ENCODE measurements at places on chromosomes 11 and 22.
A peak's percentile ranks its signal among the peaks of the same experiment; 100 is the strongest.

DNA sequence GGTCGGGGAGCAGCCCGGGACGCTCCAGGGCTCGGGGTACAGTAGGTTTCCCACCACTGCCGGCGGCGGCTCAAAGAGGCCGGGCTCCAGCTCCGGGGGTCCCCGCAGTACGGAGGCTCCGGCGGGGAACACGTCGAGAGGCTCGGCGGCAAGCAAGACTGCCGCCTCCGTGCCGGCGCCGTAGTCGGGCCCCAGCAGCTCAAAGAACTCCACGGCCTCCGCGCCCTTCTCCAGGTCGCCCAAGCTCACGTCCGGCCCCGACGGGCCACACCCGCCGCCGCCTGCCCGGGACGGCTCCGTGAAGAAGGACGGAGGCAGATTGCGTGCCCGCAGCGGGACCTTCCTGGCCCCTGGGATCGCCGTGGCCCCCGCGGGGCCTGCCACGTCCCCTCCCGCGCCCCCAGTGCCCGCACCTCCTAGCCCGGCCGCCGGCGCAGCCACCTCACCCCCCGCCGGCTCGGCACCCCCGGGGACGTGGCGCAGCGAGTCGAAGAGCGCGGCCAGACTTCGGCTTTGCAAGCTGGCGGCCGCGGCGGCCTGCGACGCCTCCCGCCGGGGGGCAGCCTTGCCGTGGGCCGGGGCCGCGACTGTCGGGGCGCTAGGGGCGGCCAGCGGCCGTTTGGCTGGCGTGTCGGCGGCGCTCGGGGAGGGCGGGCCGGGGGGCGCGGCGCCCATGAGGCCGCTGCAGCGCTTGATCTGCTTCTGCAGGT, 775 bp downstream of the FAM181B start:
- DNase-seq = no peak

DNA sequence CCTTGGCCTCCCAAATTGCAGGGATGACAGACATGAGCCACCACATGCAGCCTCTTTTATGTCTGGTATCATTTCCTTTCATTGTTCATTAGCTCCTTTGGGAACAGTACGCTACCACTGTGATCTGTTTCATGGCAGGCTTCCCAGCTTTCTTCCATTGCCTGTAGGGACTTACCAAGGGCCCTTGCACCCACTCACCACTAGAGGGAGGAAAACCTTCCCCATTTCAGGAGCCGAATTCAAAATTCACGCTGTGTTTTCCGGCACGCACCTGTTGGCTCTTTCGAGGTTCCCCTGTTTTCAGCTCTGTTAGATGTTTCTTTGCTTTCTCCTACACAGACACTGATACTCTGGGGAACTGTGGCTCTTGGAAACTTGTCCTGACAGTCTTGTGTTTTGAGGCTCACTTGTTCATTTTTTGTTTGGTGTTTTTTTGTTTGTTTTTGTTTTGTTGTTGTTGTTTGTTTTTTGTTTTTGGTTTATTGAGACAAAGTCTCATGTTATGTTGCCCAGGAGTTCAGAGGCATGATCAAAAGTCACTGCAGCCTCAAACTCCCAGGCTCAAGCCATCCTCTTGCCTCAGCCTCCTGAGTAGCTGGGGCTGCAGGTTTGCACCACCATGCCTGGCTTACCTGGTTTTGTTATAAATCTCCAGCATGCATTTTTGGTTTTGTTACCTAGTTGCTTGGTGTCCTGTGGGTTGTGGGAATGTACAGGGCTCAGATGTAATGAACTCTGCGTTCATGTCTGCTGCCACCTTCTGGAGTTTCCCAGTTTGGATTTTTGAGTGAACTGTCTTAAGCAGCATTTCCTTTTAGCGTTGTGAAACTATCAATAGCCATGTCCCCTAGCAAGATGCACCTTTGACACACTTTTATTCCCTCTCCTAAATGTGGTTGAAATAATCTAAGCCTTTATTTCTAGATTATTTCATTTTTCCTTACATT, 2.3 kb downstream of the KRTAP5-11 start:
- DNase-seq = peak; percentile 43

DNA sequence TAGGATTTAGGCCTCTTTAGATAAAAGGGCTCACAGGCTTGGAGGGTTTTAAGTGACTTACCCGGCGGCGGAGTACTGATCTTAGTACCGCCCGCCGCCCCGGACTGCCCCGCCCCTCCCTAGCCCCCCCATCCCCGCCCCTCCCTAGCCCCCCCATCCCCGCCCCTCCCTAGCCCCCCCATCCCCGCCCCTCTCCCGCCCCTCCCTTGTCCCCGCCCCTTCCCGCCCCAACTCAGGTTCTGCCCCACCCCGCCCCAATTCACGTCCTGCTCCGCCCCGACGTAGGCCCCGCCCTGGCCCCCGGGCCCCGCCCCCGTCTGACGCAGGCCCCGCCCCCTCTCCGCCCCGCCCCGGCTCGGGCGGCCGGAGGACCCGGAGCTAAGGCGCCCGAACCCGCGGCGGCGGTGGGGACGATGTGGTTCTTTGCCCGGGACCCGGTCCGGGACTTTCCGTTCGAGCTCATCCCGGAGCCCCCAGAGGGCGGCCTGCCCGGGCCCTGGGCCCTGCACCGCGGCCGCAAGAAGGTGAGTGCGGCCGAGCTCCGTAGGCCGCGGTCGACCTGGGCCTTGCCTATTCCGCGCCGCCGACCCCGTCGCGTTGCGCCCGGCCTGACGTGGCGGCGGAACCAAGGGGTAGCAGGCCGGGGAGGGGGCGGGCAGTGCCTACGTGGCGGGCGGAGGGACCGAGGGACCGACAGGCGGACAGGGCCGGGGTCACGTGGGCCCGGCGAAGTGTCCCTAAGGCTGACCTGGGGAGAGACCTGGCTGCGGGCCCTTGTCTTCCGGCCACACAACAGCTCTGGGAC, at the start of gene SCYL1:
SCYL1 (plus strand) TSS at position 343 of the 805 bp plus-strand sequence; CDS start at position 414, 71 bp downstream.
- DNase-seq = peak; percentile 87

- no peak for DNase-seq
Measured at GRCh38 chr22:44648821-44649565, 53.0 kb upstream of the PRR5 start.

DNA sequence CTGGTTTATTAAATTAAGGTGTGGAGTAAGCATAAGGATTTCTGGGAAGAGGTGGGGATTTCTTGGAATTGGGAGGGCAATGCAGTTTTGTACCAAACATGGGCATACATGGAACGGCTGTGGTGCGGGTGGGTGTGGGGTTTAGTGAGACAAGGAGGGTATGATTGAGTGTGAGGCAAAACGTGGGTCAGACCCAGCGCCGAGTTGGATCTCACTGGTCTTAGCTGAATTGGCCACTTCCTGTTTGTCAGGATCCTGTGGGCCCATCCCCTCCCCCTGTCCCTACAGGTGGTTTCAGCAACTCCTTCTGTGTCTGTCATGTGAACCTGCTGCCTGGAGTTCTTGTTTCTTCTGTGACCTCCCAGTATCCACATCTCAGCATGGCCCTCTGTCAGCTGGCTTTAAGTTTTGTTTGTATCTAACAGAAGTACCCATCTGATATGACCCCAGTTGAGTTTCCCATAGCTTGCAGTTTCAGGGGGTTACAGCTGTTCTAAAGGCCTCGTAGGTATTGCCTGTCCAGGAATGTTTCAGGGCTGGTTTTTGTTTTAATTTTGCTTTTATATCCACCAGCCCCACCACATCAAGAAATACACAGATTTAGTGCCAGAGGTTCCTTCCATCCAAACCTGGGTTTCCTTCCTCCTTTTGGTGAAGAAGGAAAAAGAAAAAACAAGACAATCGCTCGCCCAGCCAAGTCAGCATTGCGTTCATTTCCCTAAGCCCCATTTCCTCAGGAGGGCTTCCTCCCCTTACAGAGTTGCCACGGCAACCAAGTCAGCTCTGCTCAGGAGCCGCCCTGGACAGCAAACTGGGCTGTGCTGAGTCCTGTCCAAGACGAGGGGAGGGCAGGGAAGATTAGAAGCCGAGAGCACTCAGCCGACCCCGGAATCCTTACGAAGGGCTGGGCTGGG, 6.0 kb downstream of the APOL1 start:
- DNase-seq = peak; percentile 63

GRCh38 chr11:80165744-80166143, 724.9 kb upstream of the TENM4 start:
- DNase-seq = no peak

- no peak for DNase-seq
Measured at GRCh38 chr11:34075178-34075820, 23.8 kb downstream of the CAPRIN1 start.

- DNase-seq = no peak
Measured at GRCh38 chr22:42905702-42906183, 48.7 kb upstream of the ARFGAP3 start.

DNA sequence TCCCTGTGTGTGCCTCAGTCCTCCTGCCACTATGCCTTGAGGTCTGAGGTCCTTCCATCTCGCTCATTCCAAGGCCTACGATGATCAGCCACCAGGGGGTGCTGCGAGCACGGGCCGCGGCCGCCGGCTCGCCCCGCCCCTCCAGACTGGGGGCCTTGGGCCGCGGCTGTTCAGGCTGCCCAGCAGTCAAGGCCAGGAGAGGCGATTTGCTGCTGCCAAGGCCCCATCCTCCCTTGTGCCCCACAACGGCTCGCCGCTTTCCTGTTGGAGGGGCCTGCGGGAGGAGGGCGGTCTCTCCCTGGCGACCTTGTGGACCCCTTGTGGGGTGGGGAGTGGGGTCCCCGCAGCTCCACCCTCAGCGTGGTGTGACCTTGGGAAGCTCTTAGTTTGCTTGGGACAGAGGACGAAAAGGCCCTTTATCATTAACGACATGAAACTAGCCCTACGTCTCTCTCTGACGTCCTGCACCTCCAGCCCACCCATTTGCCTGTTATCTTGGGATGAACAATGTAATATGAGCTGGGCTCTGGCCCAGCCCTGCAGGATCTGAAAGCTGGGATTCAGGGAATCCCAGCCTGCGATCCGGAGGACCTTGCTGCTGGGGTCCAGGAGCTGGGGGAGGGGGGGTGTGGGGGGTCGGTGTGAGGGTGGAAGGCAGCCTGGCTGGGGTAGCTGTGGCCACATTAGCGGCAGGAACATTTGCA, 5.3 kb upstream of the GALR3 start:
- peak; percentile 94 for DNase-seq

DNA sequence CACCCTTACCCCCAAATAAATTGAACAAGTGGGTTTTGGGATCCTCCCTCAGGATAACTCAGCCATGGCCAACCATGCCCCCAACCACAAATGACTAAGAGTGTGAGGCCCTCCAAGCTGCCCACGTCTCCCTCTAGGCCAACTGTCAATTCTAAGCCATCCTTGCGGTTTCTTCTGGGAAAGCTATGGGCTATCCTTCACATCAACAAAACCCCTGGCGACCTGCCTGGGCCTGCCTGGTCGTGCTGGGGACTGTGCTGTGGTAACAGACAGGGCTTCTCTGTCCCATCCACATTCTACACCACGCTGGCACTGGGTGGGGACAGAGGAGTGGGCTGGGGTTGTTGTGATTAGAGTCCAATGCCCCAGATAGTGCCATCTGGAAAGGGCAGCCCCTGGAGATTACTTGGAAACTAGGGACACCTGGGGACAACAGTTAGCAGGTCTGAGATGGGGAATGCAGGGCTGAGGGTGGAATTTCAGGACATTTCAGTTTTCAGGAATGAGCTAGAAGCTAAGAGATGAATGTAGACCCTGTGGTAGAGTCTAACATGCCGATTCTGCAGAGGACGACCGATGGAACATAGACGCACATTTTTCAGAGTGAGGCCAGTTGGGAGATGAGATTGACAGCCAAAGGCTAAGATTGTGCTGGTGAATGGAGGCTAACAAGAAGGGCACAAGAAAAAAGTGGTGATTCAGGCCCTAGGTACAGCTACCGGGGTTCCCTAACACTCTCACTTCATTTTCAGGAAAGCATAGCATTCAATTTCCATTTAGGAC, 131.9 kb downstream of the RASSF10 start:
- no peak for DNase-seq

GRCh38 chr22:16783930-16784354, 41.3 kb downstream of the XKR3 start:
- no peak for DNase-seq

DNA sequence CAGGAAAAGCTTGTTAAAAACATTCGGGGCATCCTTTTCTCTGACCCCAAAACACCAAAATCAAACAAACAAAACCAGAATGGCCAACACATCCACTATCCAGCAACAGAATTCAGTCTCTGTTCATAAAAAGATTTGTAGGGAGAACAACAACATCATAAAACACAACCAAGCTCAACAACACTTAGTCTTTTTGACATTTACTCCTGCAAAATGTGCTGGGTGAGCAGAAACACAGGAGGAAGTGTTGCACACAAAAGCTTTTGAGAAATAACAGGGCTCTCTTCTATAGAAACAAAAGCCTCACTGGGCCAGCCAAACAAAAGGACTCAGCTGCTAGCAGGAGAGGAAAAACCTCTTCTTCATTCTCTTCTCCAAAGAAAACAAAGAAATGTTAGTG, 736.0 kb upstream of the CCDC90B start:
- no peak for DNase-seq

- DNase-seq = no peak
Measured at GRCh38 chr22:50224071-50224470, 20.8 kb downstream of the TUBGCP6 start.

Measured in stimulated activated CD8-positive, alpha-beta memory T cell treated with anti-CD3 and anti-CD28 coated beads, Interleukin-4, amount 100 ng/mL, for 48 hours (primary cell).